ENCODE measurements at places on chromosomes 6 and 20.

DNA sequence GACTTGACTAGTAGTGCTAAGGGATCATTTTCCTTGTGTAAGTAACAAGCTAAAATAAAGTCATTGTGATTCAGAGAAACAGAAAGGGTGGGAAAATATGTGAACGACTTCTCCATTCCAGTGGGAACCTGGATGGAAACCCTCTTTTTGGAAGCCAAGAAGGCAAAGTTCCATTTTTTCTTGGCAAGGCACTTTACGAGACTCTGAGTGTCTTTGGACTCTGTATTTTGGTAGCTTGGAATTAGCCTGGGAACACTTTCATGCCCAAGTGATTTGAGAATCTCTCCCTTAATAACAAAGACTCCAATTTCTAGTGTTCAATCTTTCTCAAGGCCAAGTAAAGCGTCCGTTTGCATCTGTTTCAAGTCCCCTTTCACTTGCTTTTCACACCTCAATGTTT, 100.5 kb upstream of the SASH1 start:
- DNase-seq: peak; percentile 28

DNA sequence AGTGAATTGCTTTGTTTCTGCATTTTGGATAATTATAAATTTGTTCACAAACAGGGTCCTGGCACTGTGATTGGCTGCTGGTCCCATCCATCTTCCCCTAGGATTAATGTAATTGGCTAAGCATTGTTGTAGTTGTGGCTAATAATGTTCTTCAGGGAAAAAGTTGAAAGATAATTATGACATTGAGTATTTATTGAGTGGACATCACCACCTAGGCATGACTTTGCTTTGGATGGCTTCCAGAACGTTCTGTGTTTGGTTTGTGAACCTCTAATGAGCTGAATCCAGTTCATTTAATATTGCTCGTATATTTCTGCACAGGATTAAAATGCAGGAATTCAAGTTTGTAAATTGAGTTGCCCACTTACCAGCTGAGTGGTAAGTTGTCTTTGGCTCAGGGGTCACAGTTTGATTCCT, 55.1 kb downstream of the ARID1B start:
- no peak for DNase-seq

- no peak for DNase-seq
Measured at GRCh38 chr20:49594143-49594930, 26.4 kb upstream of the PTGIS start.

- no peak for DNase-seq
Measured at GRCh38 chr6:114514170-114514569, 171.3 kb upstream of the HS3ST5 start.

DNA sequence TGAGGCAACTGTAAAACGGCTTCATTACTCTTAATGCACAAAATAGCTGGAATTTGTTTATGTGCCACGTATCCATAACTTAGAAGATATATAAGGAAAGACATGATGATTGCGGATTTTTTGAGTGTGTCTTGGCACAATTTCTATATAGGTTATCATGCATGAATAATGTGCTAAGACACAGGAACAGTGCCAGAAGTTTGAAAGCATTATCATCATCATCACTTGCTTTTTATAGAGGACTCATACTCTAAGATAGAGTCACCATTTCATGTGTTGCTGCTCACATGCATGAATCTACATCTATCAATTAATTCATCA, 113.4 kb downstream of the ELOVL4 start:
- no peak for DNase-seq

GRCh38 chr20:23582293-23582692, 14.0 kb upstream of the CST9L start:
- DNase-seq: no peak

GRCh38 chr20:41621421-41621820, 3.2 kb upstream of the CHD6 start:
- DNase-seq: no peak

GRCh38 chr20:53245574-53245973, 273.4 kb downstream of the TSHZ2 start:
- DNase-seq: no peak

DNA sequence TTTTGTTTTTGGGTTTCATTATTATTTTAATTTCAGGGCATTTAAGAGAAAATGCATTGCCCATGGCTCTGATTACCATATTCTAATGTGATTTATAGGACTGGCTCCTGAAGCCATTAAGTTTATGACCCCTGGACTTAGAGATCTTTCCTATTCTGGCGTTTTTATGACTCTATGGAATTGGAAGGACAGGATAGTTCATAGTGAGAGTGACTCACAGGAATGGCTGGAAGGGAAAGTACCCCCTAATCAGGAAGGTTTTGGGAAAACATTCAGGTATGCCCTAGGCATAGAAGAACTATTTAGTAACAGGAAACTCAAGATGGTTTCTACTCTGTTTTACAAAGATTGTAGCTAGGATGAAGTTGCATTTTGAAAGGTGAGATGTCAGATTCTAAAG, 108.6 kb upstream of the SLC2A12 start:
- DNase-seq: peak; percentile 68

GRCh38 chr6:134373282-134373922, 55.5 kb upstream of the SGK1 start:
- DNase-seq: no peak

- DNase-seq: no peak
Measured at GRCh38 chr6:155290491-155290890, 23.8 kb downstream of the TFB1M start.

- no peak for DNase-seq
Measured at GRCh38 chr20:259981-260380, 2.5 kb downstream of the DEFB132 start.

- no peak for DNase-seq
Measured at GRCh38 chr6:134753001-134753400, 196.9 kb downstream of the ALDH8A1 start.

GRCh38 chr20:57043091-57043490, 223.3 kb downstream of the BMP7 start:
- DNase-seq: no peak

GRCh38 chr20:1722513-1723050, 65.0 kb upstream of the SIRPG start:
- no peak for DNase-seq

DNA sequence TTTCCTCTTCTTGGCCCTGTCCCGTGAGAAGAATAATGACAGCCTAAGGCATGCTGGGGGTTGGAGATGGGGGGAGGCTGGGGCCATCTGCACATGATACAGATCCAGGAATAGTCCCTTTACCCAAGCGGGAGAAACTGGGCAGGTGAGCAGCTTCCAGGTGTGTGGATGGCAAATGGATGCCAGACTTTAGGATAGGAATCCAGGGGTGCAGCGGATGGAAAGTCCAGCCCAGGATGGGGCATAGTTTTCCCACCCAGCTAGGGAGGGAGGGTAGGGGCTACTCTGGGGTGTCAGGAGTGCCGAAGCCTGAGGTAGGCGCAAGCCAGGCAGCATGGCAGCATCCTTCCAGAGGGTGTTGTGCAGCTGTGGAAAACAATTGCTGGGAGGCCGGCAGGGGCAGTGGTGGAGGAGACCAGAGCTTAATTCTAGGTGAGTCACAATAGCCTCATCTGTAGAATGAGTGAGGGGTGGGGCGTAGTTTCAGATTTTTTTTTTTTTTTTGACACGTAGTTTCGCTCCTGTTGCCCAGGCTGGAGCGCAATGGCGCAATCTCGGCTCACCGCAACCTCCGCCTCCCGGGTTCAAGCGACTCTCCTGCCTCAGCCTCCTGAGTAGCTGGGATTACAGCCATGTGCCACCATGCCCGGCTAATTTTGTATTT, 15.4 kb upstream of the FAM110A start:
- no peak for DNase-seq

- peak; percentile 46 for DNase-seq
Measured at GRCh38 chr6:141610741-141611140, 522.0 kb upstream of the GJE1 start.

- DNase-seq: peak; percentile 41
Measured at GRCh38 chr6:44255105-44255808, 2.1 kb downstream of the SLC35B2 start.

- DNase-seq: no peak
Measured at GRCh38 chr20:35972462-35972861, 4.1 kb downstream of the CNBD2 start.

GRCh38 chr6:148203281-148203925, 139.2 kb upstream of the SASH1 start:
- no peak for DNase-seq

GRCh38 chr6:131122007-131122406, 13.3 kb upstream of the AKAP7 start:
- DNase-seq: no peak

DNA sequence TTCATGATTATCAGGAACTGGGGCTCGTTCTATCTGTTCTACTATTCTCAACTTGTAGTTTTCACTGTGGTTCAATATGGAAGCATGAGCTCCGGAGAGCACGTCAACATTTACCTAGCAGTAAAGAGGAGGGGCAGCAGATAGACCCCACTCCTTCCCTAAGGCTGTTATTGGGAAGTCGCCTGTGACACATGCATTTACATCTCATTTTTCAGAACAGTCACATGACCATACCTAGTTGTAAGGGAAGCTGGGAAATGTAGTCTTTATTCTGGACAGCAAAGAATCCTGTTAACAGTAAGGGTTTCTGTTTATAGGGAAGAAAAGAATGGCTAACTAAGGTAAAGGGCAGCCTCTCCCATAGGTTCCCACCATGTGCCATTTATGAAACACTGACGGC, 158.3 kb downstream of the ZFP64 start:
- DNase-seq: peak; percentile 49

DNA sequence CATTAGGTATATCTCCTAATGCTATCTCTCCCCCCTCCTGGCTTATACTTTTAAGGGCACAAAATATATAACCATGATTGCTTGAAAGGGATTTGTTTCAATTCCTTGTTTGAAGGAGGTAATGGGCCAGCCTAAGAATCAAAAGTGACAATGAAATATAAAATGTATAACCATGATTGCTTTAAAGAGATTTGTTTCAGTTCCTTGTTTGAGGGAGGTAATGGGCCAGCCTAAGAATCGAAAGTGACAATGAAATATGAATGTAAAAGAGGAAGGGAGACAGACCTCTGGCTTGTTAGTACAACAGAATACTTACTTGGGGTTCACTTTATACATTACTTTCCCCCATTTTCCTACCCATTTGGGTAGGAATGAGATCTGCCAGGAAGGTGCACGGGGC, 55.5 kb downstream of the FOXC1 start:
- no peak for DNase-seq

GRCh38 chr20:58970146-58970545, 10.9 kb upstream of the NELFCD start:
- DNase-seq: no peak

DNA sequence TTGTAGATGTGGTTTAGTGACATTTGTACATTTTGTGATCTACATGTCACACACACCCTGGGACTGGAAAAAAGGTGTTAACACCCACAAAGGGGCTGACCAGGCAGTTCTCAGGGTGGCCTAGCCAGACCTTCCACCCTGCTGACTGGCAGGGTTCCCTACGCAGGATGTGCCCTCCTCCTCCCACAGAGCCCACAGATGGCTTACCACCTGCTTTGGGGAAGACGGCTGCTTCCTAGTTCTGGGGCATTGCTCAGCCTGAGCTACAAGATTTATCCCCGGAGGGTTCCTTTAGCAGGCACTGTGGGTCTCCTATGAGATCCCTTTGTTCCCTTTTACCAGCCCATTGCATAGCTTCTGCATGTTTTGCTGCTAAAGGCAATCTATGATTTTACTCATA, 35.1 kb downstream of the SNAP25 start:
- DNase-seq: no peak

DNA sequence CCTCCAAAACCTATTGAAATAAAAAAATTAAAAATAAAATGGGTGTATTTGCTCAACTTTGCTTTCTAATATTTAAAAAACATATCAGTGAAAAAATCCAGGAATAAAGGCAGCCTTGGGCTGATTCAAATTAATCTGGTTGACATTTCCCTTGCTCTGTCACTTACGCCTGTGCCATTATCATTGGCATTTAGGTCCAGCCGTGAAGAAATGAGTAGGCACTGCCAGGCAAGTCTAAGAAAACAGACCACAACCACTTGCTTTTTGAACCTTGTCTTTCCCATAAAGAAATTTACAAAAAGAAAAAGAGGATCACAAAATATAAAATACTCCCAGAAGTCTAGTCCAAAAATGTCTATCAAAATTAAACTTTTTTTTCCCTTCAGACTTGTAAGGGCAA, 59.2 kb upstream of the HBS1L start:
- DNase-seq: no peak

- peak; percentile 7 for DNase-seq
Measured at GRCh38 chr6:17132967-17133366, 31.1 kb downstream of the STMND1 start.

- DNase-seq: no peak
Measured at GRCh38 chr6:83873869-83874268, 14.4 kb downstream of the CYB5R4 start.

GRCh38 chr6:156189195-156189594, 588.0 kb upstream of the ARID1B start:
- DNase-seq: no peak

- DNase-seq: no peak
Measured at GRCh38 chr20:56380375-56380774, 11.6 kb downstream of the AURKA start.

GRCh38 chr20:22462975-22463914, 121.1 kb downstream of the FOXA2 start:
- DNase-seq: no peak

- DNase-seq: no peak
Measured at GRCh38 chr20:31587545-31588389, 17.3 kb upstream of the ID1 start.

GRCh38 chr20:34163307-34163706, 51.3 kb upstream of the EIF2S2 start:
- no peak for DNase-seq

DNA sequence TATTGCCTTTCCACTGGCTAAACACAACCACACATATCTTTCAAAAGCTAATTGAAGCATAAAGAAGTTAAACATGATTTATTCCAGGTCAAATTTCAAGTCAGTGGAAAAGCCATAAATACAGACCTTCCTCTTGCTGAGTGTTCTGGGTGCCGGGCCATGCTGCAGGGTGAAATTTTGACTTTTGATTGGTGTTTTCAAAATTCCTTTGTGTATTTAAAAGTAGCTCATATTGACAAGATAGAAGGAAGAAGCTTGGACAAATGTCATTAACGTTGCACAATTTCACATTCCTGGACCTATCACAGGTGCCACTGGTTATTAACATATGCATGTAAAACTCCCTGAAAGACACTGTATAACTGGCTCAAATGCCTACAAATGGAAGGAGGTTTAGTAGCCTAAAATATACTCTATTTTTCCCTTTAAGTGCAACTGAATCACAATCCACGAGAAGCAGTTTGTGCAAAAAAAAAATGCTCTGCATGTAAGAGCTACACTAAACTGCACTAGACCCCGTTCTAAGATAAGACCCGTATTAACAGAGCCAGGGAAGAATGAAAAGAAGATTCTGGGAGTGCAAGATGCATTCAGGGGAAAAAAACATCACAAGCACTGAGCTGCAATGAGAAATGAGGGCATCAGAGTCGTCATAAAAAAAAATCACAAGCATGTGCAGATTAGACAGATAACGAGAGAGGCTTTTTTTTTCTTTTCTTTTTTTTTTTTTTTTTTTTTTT, 30.4 kb downstream of the ATXN1 start:
- no peak for DNase-seq

DNA sequence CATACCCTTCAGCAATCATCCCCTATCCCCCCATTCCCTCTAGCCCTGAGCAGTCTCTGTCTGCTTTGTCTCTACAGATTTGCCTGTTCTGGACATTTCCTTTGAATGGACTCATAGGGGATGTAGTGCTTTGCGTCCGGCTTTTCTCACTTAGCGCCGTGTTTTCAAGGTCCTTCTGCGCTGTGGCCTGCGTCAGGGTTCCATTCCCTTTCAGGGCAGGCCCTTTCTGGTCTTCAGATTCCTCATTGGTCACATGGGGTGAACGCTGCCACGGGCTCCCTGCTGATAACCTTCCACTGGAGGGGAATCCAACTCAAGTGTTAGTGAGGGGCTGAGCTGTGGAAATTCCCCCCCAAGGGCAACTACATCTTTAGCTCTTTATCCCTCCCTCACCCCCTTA, 36.4 kb upstream of the APCDD1L start:
- DNase-seq: no peak
